ENCODE measurements at places on chromosomes 2 and 18.

GRCh38 chr2:160294339-160294803, 94.3 kb upstream of the ITGB6 start:
- no peak for DNase-seq

GRCh38 chr2:238886453-238887094, 38.7 kb downstream of the TWIST2 start:
- DNase-seq: no peak

GRCh38 chr2:238274152-238274865, 14.1 kb downstream of the PER2 start:
- no peak for DNase-seq

DNA sequence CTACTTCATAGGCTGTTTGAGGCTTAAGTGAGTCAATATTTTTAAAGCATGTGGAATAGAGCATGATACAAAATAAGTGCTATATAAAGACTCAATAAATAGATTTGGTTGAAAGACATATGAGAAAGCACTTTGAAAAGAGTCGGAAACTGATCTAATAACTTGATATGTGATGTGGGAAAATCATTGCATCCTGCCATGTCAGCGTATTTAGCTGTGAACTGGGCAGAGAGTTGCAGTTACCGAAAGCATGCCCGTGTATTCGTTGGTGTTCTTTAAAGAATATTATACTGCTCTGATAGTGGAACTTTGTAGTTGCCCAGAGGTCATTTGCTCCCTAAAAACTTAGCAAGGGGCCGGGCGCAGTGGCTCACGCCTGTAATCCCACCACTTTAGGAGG, 37.8 kb upstream of the ZNF516 start:
- no peak for DNase-seq

GRCh38 chr2:69149631-69150215, 136.7 kb downstream of the ANTXR1 start:
- DNase-seq: no peak

DNA sequence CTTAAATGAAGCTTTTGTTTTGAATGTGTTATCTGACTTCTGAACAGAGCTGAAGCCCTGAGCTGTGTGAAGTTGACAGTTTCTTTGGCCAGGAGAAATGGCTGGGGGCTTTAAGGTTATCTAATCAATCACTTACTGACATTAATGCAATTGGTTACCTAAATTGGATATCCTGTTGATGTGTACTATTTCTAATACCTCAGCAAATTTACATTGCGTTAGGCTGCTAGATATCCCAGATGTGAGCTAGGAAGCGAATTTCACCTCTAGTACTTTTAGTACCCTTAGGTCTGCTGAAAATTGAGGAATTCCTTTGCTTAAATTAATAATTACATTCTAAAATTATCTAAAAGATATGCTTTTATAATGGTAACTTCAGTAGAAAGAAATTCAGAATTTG, 102.0 kb downstream of the LCLAT1 start:
- DNase-seq: no peak

GRCh38 chr2:233079473-233079877, 19.3 kb downstream of the INPP5D start:
- no peak for DNase-seq

- no peak for DNase-seq
Measured at GRCh38 chr2:149586898-149587219, 716 bp downstream of the MMADHC start.

DNA sequence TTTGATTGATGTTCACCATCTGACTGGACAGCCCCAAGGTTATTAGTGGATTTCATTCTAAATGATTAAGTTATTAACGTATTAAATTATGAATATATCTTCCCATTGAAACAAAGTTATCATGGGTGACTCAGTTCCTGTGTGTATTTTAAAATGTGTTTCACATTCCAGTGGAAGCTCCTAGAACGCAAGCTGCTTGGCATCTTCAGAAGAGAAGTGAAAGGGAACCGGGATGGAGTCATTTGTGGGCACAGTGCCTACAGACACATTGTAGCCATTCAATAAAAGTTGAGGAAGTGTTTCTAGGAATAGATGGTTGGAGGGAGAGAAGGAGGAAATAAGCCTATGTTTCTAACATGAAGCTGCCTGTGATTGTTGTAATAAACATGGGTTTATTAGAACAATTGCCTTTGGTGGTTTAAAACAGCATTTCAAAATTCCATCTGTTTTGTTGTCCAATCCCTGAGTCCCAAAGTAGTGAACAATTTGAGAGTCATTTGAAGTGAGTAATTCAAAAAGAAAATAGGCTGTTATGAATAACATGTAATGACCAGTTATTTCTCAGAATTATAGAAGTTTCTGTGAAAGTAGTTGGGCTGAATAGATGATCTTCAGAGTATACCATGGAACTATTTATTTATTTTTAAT, 143.5 kb downstream of the PKP4 start:
- DNase-seq: peak; percentile 51

GRCh38 chr2:54204476-54204875, 51.6 kb downstream of the TSPYL6 start:
- DNase-seq: no peak

DNA sequence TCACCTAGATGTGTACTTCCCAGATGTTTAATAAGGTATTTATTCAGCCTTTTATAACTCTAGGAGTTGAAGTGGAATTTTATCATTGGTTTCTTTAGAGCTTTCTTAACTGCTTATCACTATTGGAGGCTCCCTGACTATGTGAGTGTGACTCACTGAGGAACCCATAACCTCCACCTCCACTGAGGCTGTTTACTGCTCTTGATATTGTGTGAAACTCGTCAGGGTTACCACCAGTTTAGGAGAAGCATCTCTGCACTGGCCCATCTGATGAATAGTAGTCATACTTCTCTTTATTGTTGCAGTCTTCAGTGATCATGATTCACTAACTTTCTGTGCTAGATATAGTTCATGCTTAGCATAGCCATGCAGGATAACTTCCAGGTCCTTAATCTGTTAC, 79.6 kb upstream of the UBXN4 start:
- no peak for DNase-seq

DNA sequence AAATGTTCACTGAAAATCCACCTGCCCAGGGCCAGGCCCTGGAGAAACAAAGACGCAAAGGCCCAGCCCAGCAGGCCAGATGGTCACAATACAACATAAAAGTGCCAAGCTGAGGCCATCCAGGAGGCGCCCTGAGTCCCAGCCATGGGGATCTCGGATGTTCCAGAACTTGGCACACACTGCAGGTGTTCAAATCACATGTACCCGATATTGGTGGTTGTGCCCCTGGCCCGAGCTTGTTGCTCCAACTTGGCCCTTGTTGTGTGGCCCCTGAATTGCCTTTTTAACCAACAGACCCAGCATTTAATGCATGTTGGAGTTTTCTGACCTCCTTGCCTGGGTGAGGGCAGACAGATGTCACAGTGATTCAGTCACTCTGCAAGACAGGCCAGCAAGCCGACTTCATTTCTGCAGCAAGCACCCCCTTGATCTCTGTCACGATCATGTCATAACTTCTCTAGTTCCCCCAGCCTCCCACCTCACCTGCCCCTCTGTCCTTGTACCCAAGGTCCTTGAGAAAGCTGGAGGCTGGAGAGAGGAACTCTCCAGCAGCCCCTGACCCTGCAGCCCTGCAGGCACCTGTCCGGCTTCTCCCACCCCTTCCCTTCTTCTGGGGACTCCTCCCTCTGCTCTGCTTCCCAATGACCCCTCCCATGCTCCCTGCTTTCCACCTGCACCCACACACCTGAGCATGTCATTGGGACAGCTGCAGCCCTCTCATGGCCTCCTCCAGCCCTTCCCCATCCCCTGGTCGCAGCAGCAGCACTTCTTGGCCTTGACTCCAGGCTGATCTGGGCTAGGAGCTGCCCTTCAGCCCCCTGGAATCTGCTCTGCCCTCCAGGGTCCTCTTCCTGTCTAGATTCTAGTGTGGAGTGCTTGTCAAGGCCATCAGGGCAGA, 9.1 kb downstream of the NGEF start:
- DNase-seq: no peak

- peak; percentile 76 for DNase-seq
Measured at GRCh38 chr2:156331572-156332283, 793 bp downstream of the NR4A2 start.

DNA sequence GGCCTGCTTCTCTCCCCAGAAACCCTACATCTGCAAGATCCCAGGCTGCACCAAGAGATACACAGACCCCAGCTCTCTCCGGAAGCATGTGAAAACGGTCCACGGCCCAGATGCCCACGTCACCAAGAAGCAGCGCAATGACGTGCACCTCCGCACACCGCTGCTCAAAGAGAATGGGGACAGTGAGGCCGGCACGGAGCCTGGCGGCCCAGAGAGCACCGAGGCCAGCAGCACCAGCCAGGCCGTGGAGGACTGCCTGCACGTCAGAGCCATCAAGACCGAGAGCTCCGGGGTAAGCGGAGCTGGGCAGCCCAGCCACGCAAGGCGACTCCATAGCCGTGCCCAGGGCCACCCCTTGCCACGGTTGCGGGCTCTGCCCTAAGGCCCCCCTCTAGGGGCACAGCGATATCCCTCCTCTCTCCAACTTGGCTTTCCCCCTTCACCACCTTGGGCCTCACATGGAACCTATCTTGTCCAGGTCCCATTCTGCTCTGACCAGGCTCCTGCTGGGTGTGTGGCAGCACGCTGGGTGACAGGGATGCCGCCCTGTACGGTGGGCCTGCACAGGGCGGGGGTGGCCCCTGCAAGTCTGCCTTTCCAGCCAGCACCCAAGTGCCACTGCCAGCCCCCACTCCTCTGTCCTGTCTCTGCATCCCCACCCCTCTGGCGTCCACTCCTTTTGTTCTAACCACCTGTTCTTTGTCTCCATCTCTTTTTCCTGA, 248.9 kb downstream of the GLI2 start:
- no peak for DNase-seq

DNA sequence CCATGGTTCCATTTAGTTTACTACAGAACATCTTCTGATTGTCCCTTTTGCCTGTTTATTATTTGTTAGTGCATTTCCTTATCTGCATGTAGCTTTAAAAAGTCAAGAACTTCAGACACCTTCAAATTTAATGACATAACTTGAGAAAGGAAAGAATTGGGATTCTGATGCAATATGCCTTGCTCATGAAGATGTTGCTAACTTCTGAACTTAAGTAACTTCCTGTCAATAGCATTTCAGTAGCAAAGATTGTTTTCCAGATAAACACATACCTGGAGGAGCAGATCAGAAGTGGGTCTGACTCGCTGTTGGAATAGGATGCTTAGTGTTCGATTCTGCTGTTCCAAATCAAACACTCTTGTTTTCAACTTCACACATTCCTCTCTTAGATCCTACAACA, 190.2 kb upstream of the LYPD1 start:
- DNase-seq: no peak
